HFFc6 (cell line): ENCODE measurements at places on chromosomes 6 and 20. TPM values are rescaled to one million over a fixed set of nuclear protein-coding genes. Genes with fewer than 3 reads are reported as not detected.

DNA sequence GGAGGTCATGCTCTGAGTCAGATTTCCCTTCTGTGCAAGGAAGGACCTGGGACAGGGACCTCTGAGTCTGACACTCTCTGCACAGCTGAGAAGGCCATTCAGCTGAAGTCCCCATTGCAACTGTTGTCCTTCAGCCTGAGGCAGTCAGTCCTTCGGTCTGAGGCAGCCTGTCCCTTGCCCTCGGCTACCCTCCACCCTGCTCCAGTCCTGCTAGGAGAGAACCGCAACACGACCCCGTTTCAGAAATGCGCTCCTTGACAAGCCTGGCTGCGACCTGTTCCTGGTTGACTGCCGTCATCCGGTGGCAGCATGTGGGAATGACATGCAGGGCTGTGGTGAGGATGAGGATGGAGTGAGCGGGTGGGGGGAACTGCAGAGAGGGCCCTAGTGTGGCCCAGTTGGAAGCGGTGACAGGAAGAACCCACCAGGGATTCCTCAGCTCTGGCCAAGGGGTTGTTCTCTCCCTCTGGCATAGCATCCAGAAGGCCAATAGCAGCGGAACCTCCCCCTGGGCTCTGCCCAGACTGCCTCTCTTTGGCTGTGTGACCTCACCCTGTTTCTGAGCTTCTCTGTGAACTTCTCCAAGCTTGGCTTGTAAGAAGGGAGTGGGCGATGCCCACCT lies 40.3 kb upstream of the ANGPT4 start:
- DNase-seq, result peak; percentile 25

Gene NKAPL
- 0.12 TPM in 1 of 3 replicates, not detected in the others for total RNA-seq

Gene WFDC12
- total RNA-seq, result not detected in 3 replicates

GRCh38 chr6:37051138-37052026 lies 45.9 kb downstream of the FGD2 start:
- DNase-seq, result peak; percentile 66

GRCh38 chr6:72809746-72810379 lies 188.0 kb downstream of the KCNQ5 start:
- no peak for DNase-seq

DNA sequence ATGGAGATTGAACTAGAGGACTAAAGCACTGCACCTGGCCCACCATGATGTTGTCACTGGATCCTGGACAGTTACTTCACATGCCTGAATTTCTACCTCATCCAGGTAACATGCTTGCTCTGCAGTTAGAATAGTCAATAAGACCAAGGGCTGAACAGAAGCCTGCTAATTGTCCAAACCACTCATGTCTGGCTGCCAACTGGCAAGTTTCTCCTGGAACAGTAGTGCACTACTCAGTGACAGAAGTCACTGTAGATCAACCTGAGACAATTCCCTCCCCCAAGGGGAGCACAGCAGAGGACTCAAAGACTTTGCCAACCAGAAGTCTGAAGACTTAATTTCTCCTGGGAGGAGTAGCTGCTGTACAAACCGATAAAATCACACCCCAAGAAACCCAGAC lies 454.6 kb upstream of the MARCKS start:
- DNase-seq, result no peak
